A549 treated with CpdA at 1 μM for 4 hours (cell line): ENCODE measurements at places on chromosomes 12 and 14. TPM values are rescaled to one million over a fixed set of nuclear protein-coding genes. Genes with fewer than 3 reads are reported as not detected.

PRICKLE1 gene
- 0.85 to 1.8 TPM (median 0.99 TPM) in 5 replicates for total RNA-seq

ACOT4 gene
- 1.4 to 2.2 TPM (median 2.0 TPM) in 5 replicates for total RNA-seq

PZP gene
- not detected in 5 replicates for total RNA-seq

MMP17 gene
- total RNA-seq, result 10.1 to 16.1 TPM (median 13.2 TPM) in 5 replicates

CLEC4A gene
- total RNA-seq, result 0.10 TPM in 1 of 5 replicates, not detected in the others

MAP3K9 gene
- total RNA-seq, result 3.9 to 5.1 TPM (median 4.7 TPM) in 5 replicates
